Renal pelvis (tissue), 12 donors: ENCODE measurements at places on chromosomes 2 and 18.

DNA sequence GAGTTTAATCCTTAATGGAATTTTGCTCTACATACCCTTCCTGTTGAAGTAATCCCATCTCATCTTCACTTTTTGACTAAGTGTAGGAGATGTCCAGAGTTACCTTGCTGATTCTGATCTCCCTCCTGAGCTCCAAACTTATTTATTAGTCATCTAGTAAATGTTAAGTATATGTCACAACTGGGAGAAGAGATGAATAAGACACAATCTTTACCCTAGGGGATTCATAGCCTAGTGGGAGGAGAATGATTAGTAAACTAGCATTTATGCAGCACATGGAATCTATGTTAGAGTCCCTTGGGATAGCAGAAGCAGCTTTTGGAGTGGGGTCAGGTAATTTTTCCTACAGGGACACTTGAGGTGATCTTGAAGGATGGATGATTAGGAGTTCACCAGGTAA is 20.7 kb downstream of the ACVR2A start:
- DNase-seq, result no peak

- no peak for DNase-seq
These were observed 45.9 kb upstream of the ARL4C start for GRCh38 chr2:234542742-234543141.

DNA sequence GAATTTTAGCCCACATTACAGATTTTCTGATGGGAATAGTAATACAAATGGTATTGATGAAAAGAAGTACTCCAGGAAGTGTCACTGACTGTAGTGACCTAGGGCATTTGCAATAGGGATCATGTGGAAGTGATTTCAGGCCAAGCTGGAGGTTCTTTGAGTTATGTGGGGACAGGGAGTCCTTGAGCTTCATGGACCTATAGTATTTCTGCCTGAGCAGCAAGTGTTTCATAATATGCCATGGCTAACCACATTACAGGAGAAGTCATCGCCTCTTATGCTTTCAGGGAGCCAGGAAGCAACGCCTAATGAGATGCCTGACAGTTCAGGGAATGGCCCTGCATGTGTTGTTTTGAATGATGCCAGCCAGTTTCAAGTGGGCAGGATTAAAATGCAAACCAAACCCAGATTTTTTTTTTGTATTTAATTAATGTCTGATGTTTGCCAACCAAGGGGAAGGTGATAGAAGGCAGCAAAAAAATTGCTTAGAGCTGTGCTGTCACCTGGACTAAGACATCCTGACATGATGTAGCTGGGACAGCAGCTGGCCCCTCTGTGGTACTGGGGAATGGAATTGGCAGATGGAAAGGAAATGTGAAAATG is 109.5 kb downstream of the RAPGEF4 start:
- no peak for DNase-seq

- DNase-seq, result peak; percentile 39
These were observed at the start of gene ZBTB14 for GRCh38 chr18:5295231-5295920. Gene ZBTB14 (minus strand): TSS chr18:5295726. CDS start chr18:5293246, 2,480 bp downstream.

- peak; percentile 78 for DNase-seq
These were observed 82.2 kb downstream of the CELF4 start for GRCh38 chr18:37483221-37483971.

- DNase-seq, result no peak
These were observed 266.6 kb upstream of the MYT1L start for GRCh38 chr2:2597712-2598111.

GRCh38 chr18:33014060-33014796 is 241.4 kb upstream of the KLHL14 start:
- DNase-seq, result no peak

DNA sequence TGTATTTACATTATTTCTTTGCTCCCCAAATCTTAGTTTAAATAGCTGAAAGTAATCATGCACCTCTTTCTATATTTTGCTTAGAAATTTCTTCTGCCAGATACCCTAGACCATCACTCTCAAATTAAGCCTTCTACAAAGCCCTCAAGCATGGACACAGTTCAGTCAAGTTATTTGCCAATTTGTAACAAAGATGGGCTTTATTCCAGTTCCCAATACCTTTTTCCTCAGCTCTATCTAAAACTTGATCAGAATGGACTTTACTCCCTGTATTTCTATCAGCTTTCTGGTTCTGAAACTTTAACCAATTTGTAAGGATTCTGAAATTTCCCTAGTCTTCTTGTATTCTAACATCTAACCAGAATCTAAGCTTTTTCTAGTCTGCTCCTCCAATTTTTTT is 56.6 kb downstream of the SYT4 start:
- no peak for DNase-seq

DNA sequence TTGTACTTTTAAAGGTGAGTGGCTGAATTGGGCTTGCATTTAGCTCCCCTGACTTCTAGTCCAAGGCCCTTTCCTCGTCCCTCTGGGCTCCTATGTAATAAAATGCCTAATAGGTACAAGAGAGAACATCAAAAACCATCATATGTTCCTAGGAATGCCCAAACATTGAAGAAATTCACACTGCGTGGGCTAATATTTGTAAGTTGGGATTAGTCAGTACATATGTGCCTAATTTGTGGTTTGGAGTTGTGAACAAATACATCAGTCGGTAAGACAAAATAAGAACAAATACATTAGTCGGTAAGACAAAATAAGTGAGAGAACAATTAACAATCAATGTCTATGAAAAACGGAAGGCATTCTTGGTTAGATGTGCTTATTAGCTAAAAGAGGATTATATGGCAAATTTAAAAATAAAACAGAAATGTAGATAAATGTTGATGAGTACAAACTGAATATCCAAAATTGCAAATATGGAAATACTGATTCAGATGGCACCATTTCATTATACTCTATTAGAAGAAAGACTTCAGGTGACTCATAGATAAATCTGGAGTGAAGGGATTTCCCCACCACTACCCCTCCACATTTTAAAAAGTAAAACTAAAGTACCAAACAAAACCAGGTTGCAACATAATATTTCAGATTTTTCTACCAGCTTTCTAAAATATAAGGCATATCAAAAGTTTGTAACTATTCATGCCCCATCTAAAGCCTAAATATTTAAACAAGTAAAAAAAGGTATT is 325.4 kb downstream of the ZEB2 start:
- DNase-seq, result no peak

DNA sequence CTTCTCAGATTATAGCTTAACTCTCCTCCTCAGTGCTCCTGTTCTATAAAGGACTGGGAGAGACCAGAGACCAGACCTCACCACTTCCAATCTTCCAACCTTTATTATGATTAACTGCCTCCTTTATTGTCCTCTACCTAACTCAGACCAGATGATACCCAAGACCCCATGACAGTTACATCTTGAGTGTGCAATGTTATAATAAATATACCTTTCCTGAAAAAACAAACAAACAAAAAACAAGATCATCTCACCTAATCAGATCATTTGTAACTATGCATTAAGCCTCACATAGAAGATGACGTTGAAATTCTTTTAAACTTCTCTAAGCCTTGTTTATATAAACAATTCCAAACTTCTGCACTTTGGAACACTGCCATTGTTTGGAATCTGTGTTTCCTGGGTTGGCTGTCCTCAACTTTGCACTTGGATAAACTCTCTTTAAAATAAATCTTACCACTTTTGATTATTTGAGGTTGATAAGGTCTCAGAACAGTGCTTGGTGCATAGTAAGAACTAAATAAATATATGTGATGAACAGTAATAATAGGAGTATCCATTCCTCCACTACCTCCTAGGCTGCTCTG is 342.7 kb downstream of the TDRD15 start:
- DNase-seq, result peak; percentile 23

DNA sequence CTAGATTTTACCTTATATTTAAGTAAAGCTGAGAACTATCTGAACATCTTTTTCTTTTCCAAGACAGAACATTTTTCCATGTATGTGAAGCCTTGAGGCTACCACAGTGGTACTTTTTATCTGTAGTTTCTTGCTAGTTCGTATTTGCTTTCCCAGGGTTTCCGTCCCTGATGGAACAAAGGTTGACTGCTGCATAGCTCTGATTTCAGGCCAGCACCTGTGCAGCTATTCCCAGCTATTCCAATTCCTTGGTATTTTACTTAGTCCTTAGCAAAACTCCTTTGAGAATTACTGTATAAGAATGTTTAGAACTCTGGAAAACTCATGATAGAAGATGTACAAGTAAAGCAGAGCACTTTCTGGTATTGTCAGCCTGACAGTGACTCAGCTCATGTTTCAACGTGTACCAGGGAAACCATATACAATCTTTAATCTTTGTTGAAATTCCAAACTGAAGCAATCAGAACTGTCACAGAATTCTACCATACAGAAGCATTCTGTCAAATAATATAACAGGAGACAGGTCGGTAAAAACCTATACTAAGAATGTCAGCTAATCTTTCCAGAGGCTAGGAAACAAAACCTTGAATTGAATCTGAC is 162.2 kb downstream of the PKP4 start:
- DNase-seq, result no peak

- DNase-seq, result no peak
These were observed 142.8 kb upstream of the ID2 start for GRCh38 chr2:8538931-8539621.

DNA sequence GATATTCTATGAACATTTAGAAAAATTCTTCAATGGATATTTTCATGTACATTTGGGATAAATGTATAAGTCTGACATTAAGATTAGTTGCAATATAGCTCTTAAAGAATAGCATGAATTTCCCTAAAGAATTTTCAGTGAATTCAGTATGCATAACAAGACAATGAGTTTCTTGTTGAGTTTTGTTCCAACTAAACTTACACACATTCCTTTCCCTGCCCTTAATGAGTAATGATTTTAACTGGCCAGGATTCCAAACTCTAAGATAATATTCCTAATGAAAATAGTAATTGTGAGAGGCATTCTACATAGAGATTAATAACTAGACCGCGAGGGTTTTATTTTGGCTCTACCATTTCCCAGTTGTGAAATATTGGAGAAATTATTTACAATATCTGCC is 390.3 kb upstream of the GALNT5 start:
- no peak for DNase-seq

GRCh38 chr2:55169359-55169758 is 62.7 kb downstream of the CLHC1 start:
- no peak for DNase-seq

GRCh38 chr2:729376-729861 is 52.2 kb upstream of the TMEM18 start:
- no peak for DNase-seq

GRCh38 chr18:28007841-28008240 is 169.1 kb downstream of the CDH2 start:
- no peak for DNase-seq

DNA sequence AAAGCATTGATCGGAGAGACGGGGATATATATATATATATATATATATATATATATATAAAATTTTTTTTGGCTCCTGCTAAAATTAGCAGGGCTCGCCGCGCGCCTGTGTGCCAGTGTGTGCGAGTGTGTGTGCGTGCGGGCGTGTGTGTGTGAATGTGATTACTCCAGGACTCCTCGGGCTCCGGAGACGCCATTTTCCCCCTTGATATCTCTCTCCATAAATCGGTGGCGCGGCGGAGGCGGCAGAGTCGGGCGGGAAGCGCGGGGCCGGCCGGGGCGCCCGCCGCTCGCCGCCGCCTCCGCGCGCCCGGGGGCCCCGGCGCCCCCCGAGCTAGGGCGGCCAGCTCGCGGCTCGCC is 795 bp upstream of the SETBP1 start:
- DNase-seq, result no peak

- DNase-seq, result no peak
These were observed 21.2 kb upstream of the CNRIP1 start for GRCh38 chr2:68341062-68341329.

GRCh38 chr18:5969989-5970403 is 74.7 kb upstream of the TMEM200C start:
- DNase-seq, result no peak

DNA sequence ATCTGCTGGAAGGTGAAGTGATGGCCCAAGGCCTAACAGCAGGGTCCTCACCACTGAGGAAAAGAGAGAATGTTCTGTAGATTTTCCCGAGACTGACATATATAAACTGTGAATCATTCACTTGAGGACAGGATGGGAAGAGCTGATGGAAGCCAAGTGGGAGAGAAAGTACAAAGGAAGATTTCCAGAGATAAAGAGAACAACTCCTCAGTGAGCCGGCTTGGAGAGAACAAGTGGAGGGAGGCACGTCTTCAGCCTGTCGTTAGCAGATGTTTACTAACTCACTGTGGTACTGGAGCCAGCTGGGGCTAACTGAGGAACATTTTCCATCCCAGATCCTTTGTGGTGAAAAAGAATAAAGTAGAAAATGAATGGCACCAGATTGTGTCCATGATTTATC is 552.9 kb upstream of the TNP1 start:
- DNase-seq, result no peak

DNA sequence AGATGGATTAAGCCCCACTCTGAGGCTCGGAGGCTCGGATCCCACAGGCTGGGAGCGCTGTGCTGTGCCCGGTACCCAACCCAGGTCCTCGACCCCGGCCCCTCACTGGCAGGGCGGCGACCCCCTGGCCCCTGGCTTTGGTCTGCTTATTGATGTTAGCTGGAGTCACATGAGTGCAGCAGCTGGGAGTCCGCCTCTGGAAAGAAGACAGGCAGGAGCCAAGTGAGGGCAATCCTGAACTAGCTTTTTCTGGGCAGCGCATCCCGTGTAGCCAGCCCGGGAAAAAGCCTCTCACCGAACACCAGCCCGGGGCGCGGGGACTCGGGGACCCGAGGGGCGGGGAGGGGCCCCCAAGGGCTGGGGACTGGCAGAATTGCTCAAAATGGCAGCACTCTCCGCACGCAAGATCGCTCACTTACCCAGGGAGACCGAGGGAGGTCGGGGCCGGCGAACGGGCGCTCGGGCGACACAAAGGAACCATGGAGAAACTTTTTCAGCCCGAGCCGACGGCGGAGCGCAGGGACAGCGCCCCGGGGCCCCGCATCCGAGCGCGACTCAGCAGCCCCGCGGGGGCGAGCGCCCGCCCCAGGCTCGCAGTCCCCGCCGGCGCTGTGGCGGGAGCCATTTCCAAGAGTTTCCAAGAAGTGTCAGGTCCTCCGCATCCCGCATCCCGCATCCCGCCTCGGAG is 567 bp downstream of the TMEM200C start:
- DNase-seq, result peak; percentile 61

DNA sequence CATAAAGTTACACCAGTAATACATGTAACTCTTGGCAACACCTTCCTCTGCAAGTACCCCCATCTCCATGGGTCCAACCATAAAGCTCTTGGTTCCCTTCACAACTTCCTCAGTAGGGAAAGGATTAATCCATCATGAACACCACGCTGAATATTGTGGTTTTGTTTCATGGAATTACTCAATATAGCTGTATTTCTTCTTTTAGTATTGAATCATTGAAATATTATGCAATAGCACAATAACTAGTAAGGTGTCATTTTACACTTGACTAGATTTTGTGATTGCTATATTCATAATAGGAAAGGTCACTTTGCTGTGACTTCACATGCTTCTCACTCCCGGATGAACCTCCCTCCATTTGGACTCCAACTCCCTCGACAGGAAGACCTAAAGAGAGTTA is 29.7 kb upstream of the PID1 start:
- DNase-seq, result no peak

DNA sequence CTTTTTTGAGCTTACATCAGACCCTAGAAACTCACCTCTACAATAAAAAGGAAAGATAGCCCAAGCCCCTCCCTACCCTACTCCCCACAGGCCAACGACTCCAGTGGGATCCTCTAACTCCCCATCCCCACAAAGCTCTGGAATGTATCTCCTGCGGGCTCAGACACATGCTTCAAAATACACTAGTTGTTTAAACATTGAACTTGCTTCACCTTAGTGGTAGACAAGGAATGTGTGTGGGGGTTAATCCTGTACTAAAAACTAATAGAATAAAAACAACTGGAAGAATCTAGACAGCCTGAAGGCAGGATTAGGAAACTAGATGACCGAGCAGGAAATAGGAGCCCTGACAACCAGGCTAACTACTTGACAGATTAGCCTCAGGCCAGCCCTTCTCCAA is 211.5 kb downstream of the SUCLG1 start:
- DNase-seq, result no peak
